Endodermal cell (in vitro differentiated cells): ENCODE measurements at places on chromosomes 3 and 15. TPM values are rescaled to one million over a fixed set of nuclear protein-coding genes. Genes with fewer than 3 reads are reported as not detected.

ANKUB1 gene
- not detected in 2 replicates for total RNA-seq

GUCA1C gene
- not detected in 2 replicates for total RNA-seq

GPR176 gene
- 31.1 and 39.3 TPM in 2 replicates for total RNA-seq

PTX3 gene
- 0.11 and 0.13 TPM in 2 replicates for total RNA-seq

SMCO1 gene
- total RNA-seq = not detected in 2 replicates

PRKCD gene
- 26.1 and 26.6 TPM in 2 replicates for total RNA-seq

LRRN1 gene
- total RNA-seq = 216 and 222 TPM in 2 replicates

ZNF717 gene
- total RNA-seq = 13.1 and 15.2 TPM in 2 replicates

SLITRK3 gene
- total RNA-seq = 0.17 to 0.64 TPM (median 0.19 TPM) in 3 replicates

CYP8B1 gene
- 0.09 TPM in 1 of 3 replicates, not detected in the others for total RNA-seq

CSTA gene
- total RNA-seq = not detected in 2 replicates

DNA sequence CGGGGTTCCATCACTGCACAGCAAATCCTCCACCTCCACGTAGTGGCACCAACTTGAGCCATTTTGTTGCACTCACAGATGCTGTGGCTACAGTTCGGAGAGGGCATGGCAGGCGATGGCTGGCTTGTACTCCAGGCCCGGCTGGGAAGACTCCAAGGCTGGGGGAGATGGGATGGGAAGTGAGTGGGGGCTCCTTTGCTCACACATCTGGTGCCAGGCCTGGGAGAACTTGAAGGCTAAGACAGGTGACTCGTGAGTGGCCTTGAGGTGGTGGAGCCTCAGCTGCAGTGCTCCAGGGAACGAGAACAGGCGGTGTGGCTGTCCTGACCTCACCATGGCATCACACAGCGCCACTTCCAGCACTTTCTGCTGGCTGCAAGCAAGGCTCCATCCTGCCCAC is 87.9 kb downstream of the PLXNA1 start:
- no peak for DNase-seq
- no peaks in the 10 kb centered on the region for H3K36me3 ChIP-seq
- no peak overlapping the region for H3K27ac ChIP-seq
- peaks cover 5% of the 10 kb centered on the region for H3K27me3 ChIP-seq
- H3K4me3 ChIP-seq = no peak overlapping the region

DNA sequence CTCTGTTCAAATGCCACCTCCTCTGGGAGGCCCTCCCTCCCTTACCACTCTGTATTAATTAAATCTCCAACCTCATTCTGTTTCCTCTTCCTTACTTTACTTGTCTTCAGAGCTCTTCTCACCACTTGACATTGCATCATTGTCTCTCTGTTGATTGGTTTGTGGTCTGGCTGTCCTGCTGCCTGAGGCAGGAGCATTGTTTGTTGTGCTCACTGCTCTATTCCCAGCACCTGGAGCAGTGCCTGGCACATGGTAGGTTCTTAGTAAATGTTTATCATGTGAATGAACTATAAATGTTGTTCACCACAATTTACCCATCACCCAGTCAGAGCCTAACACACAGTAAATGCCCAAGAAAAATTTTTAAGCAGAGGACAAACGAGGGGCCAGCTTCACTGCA is 6.7 kb upstream of the BFSP2 start:
- H3K4me3 ChIP-seq = no peak overlapping the region
- no peaks in the 10 kb centered on the region for H3K36me3 ChIP-seq
- no peaks in the 10 kb centered on the region for H3K4me1 ChIP-seq
- no peaks in the 10 kb centered on the region for H3K27me3 ChIP-seq
- DNase-seq = peak; percentile 29

GRCh38 chr3:17518189-17519059 is 224.0 kb downstream of the TBC1D5 start:
- H3K4me1 ChIP-seq = no peaks in the 10 kb centered on the region
- no peaks in the 10 kb centered on the region for H3K27me3 ChIP-seq
- H3K36me3 ChIP-seq = no peaks in the 10 kb centered on the region

DNA sequence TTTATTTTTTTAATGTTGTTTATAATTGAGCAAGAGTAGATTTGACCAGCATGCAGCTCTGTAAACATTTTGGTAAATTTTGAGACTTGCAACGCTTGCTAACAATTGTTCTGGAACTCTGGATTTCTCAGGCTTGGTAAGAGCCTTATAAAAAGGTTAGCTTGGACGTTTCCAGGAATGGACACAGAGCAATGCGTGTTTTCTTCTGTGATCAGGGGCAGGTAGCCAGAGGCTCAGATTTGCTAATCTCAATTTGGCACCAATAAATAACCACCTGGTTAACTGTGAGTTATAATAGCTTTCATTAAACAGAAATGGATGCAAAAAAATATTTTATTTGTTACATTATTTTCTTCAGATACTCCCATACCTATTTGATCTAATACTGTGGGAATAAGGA is 39.8 kb downstream of the CADM2 start:
- H3K36me3 ChIP-seq = no peaks in the 10 kb centered on the region
- DNase-seq = no peak
- H3K4me1 ChIP-seq = no peaks in the 10 kb centered on the region
- H3K4me3 ChIP-seq = no peak overlapping the region
- no peak overlapping the region for H3K27ac ChIP-seq

- no peak overlapping the region for H3K27ac ChIP-seq
- peaks cover 8% of the 10 kb centered on the region for H3K4me1 ChIP-seq
- no peaks in the 10 kb centered on the region for H3K27me3 ChIP-seq
These were observed 185.9 kb downstream of the MEIS2 start for GRCh38 chr15:36914466-36914865.

GRCh38 chr3:49531218-49531617 is 23.1 kb upstream of the BSN start:
- no peak overlapping the region for H3K4me3 ChIP-seq
- no peak for DNase-seq
- H3K4me1 ChIP-seq = no peaks in the 10 kb centered on the region
- H3K27me3 ChIP-seq = no peaks in the 10 kb centered on the region
- peaks cover 58% of the 10 kb centered on the region for H3K36me3 ChIP-seq

- H3K4me3 ChIP-seq = no peak overlapping the region
- no peaks in the 10 kb centered on the region for H3K27me3 ChIP-seq
- H3K4me1 ChIP-seq = no peaks in the 10 kb centered on the region
- no peaks in the 10 kb centered on the region for H3K36me3 ChIP-seq
- no peak for DNase-seq
These were observed 171.6 kb upstream of the NR2F2 start for GRCh38 chr15:96158938-96159337.

GRCh38 chr15:41834096-41834495 is 4.6 kb upstream of the PLA2G4B start:
- no peaks in the 10 kb centered on the region for H3K27me3 ChIP-seq
- H3K4me1 ChIP-seq = no peaks in the 10 kb centered on the region
- H3K4me3 ChIP-seq = no peak overlapping the region
- H3K27ac ChIP-seq = no peak overlapping the region
- no peak for DNase-seq

GRCh38 chr15:79396850-79397249 is 35.3 kb upstream of the MINAR1 start:
- H3K36me3 ChIP-seq = no peaks in the 10 kb centered on the region
- no peak for DNase-seq
- H3K27ac ChIP-seq = no peak overlapping the region
- no peaks in the 10 kb centered on the region for H3K4me1 ChIP-seq

- peak; percentile 47 for DNase-seq
- H3K36me3 ChIP-seq = no peaks in the 10 kb centered on the region
- H3K27ac ChIP-seq = no peak overlapping the region
These were observed 21.5 kb downstream of the SLC6A20 start for GRCh38 chr3:45774581-45775521.

DNA sequence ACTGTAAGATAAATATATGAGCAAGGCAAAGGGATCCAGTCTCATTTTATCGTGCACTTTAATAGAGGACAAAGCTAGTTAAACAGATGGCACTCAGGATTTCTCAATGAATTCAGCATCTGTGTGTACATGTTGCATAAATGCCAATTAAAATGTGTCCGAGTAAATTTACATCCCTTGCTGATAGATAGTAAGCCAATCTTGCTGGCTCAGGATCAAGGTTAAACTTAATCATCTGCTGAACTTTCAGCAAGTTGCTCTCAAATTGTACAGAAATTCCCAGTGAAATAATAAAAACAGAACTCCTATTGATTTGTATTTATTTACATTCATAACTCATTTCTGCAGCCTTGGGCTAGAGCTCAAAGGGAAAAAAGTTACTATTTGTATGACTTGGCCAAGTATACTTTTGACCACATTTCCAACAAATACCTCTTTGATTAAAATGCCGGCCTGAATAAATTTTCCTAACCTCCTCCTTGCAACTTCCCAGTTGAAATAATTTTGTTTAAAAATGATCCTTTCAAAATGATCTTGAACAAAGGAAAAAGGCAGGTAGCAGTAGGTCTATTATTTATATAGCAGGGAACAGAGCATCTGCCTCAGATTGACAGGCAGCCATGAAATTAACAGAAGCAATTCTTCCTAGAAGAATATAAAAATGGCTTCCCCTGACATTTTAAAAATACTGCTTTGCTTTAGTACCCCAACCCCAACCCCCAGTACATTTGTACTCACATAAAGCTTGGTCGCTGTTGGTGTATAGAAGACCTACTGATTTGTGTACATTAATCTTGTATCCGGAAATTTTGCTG is 1001.9 kb downstream of the ROBO1 start:
- H3K4me1 ChIP-seq = no peaks in the 10 kb centered on the region
- peak overlapping the region; percentile 47 for H3K27ac ChIP-seq
- no peak overlapping the region for H3K4me3 ChIP-seq
- H3K36me3 ChIP-seq = no peaks in the 10 kb centered on the region

GRCh38 chr3:36648241-36649034 is 115.9 kb downstream of the DCLK3 start:
- H3K36me3 ChIP-seq = no peaks in the 10 kb centered on the region
- H3K4me1 ChIP-seq = no peaks in the 10 kb centered on the region
- H3K27me3 ChIP-seq = no peaks in the 10 kb centered on the region
- H3K4me3 ChIP-seq = no peak overlapping the region

DNA sequence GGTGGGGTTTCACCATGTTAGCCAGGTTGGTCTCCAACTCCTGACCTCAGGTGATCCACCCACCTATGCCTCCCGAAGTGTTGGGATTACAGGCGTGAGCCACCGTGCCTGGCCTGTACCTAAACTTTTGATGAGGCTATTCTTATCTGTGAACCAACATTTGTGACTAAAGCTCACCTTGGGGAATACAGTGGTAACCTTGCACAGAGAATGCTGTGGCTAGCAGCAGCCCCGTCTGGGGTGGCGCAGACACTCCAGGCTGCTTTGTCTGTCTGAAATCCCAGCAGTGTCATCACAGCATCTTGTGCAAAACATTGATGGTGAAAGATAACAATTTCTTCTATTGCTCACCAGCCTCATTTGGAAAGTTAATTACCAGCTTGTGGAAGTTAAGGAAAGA is 58.9 kb downstream of the CMTM8 start:
- H3K27ac ChIP-seq = no peak overlapping the region

DNA sequence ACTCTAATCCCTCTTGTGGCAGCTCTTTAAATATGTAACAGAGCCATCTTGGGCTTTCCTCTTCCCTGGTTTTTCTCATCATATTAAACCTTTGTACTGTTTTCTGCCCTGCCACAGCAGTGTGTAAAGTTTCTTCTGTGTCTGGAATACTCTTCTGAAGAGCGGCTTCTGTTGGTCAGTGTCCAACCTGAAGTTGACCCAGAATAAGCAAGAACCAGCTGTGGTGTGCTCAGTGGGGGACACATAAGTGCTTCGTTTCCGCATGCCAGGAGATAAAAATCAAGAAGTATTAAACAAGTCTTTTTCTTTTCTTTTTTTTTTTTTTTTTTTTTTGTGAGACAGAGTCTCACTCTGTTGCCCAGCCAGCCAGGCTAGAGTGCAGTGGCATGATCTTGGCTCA is 173.2 kb upstream of the CHRM5 start:
- H3K27me3 ChIP-seq = no peaks in the 10 kb centered on the region
- H3K4me1 ChIP-seq = no peaks in the 10 kb centered on the region
- no peak overlapping the region for H3K4me3 ChIP-seq
- H3K36me3 ChIP-seq = no peaks in the 10 kb centered on the region
- no peak overlapping the region for H3K27ac ChIP-seq

GRCh38 chr3:14847613-14848541 is 29.1 kb downstream of the FGD5 start:
- H3K27ac ChIP-seq = no peak overlapping the region
- no peaks in the 10 kb centered on the region for H3K36me3 ChIP-seq
- peaks cover 13% of the 10 kb centered on the region for H3K27me3 ChIP-seq
- H3K4me1 ChIP-seq = peaks cover 22% of the 10 kb centered on the region
- no peak overlapping the region for H3K4me3 ChIP-seq
- peak; percentile 93 for DNase-seq

DNA sequence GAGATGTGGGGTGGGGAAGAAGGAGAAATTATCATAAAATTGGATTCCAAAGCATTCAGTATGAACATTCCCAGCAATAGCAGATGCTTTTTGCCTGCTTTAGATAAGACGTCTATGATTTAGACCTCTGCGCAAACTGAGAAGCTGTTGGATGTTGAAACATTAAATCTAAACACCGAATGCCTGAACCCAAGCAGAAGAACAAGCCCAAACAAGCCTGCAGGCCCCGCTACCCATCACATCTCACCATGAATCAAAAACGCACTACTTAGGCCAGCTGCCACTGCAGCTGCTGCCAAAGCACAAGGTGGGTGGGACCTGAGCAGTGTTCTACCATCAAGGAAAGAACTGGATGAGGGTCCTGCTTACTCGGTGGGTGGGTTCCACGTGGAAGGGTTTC is 24.4 kb upstream of the THBS1 start:
- H3K27me3 ChIP-seq = no peaks in the 10 kb centered on the region
- no peaks in the 10 kb centered on the region for H3K36me3 ChIP-seq
- H3K27ac ChIP-seq = no peak overlapping the region
- H3K4me3 ChIP-seq = no peak overlapping the region

DNA sequence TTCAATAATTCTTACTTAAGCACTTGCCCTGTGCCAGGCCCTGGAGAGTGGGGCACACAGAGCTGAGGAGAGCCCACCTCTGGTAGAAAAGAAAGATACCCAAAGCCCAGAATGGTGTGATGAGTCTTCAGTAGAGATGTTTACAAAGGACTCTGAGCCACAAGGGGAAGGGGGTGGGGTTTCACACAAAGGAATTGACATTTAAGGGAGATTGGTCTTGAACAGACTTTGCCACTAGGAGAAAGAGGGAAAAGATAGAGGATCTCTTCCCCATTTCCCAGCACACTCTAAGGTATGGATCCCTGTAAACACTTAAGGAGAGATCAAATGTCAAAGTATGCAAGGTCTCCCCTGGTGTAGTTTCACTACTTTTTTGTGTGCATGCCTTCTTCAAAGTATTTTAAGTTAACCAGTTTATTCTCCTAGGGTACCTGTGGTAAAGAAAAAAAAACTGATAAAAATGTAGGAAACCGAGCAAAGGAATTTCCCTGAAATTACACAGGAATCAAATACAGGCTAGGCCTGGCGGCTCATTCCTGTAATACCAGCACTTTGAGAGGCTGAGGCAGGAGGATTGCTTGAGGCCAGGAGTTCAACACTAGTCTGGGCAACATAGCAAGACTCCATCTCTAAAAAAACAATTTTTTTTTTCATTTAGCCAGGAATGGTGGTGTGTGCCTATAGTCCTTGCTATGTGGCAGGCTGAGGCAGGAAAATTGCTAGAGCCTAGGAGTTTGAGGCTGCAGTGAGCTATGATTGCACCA is 117.6 kb upstream of the SKOR1 start:
- H3K36me3 ChIP-seq = no peaks in the 10 kb centered on the region
- peaks cover 6% of the 10 kb centered on the region for H3K4me1 ChIP-seq
- no peaks in the 10 kb centered on the region for H3K27me3 ChIP-seq
- no peak overlapping the region for H3K27ac ChIP-seq
